ENCODE measurements at places on chromosomes 5 and 9. TPM values are rescaled to one million over a fixed set of nuclear protein-coding genes. Genes with fewer than 3 reads are reported as not detected.

MARVELD2 gene
- total RNA-seq: 1.7 TPM

PCDHGA12 gene
- total RNA-seq: 2.8 TPM

ARSI gene
- total RNA-seq: 0.10 TPM

TAS2R1 gene
- total RNA-seq: not detected

RPS14 gene
- 3,565 TPM for total RNA-seq

GRCh38 chr5:10579536-10580521, 16.0 kb downstream of the ANKRD33B start:
- DNase-seq: peak; percentile 69

DNA sequence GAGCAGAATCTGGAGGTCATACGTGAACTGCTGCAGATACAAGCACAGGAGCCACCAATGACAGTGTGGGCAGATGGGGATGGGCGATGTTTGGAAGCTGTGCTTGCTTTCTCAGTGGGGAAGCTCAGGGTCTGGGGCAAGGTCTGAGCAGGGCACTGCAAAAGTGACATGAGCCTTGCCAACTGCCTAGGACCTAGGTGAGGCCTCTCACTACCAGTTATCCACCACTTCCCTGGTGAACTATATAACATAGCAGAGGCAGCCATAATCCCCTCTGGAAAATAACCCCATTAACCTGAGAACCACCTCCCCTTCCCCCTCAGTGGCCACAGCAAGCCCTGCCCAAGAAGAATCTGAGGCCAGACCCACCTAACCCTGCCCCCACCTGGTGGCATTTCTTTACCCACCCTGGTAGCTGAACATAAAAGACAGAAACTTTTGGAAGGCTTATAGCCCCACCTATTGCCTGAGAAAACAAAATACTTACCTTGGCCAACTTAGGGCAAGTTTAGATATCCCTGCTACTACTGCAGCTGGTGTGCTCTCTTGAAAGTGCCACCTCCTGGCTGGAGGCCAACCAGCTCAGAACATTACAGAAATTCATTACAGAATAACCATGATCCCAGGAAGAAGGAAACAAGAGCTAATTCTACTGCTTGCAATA, 18.8 kb upstream of the SPEF2 start:
- no peak for DNase-seq

DNA sequence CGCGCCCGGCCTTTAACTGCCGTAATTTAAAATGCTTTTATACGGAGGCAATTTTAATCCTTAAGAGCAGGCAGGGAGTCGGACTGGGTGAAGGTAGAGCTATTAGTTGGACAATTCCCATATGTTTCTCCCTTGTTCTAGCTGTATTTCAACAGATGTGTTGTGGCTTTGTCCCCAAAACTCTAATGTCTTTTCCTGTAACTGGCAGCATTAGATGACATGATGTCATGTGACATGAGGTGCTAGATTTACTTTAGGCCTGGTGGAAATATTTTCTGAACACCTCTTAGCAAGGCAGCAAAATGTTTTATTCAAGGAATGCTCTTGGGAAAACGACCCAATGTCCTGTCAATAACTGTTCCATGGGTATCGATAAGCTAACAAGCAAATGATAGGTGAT, 8.5 kb downstream of the MYO10 start:
- no peak for DNase-seq

- DNase-seq: no peak
These were observed 272.7 kb upstream of the RGMB start for GRCh38 chr5:98500811-98501210.

GRCh38 chr5:113163328-113163727, 186.7 kb downstream of the DCP2 start:
- DNase-seq: no peak

DNA sequence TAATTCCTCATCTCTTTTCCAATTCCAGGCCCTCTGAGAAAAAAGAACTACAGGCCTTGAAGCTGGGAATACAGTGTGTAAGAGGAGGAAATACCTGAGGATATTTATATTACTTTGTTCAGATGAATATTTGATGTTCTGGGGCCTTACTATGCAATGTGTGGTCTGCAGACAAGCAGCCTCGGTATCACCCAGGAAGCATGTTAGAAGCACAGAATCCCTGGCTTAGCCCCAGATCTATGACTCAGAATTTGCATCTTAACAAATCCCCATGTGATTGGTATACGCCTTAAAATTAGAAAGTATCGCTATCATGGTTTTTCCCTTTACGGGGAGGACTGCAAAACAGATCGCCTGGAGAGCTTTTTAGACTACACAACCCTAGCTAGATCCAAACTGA, 121.0 kb downstream of the JAKMIP2 start:
- no peak for DNase-seq

DNA sequence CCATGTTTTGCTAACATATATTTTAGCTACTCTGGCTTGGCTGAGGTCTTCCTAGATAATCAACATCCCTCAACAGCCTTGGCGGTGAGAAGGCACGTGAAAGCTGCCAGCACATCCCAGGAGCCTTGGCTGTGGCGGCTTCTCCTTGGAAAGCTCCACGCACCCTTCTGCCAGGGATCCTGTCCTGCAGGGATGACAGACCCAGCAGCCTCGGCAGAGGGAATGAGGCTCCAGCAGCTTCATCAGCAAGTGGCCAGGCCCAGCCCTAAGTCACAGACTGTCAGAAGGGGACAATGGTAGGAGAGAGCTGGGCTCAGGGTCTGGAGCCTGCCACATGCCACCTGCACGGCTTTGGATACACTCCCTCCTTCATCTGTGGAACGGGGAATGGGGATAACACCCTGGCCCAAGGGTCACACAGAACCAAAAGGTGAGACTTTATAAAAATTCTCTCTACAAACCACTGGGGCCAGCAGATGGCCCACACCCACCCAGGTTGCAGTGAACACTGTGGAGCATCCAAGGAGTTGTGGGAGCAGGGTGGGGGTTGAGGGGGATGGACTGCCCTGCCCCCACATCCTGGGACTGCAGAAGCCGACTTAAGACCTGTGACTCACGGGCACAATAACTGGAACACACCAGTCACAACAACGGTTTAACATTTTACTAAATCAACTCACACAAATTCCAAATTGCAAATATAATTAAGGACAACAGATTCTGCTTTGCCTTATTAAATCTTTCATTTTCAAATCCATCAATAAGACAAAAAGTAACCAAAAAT, 65.1 kb downstream of the MACROH2A1 start:
- DNase-seq: no peak

DNA sequence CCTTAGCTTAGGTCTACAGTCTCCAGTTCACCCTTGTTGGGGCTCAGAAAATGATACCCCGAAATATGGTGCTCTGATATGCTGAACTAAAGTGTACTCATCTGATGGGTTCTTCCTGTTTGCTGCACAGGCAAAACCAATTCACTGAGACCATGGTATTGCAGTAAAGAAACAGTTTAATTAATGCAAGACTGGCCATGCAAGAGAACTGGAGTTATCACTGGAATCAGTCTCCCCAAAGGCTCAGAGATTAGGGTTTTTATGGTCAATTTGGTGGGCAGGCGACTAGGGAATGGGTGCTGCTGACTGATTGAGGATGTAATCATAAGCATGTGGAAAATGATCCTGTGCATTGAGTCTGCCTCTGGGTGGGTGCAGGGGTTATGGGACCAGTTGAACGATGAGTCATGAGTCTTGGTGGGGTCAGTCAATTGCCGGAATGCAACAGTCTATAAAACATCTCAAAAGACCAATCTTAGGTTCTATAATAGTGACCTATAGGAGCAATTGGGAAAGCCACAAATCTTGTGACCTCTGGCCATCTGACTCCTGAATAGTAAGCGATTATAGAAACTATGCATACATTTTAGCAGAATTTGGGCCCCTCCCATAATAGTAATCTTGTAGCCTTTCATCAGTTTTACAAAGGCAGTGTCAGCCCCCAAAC, 113.0 kb upstream of the ANKRD55 start:
- DNase-seq: no peak

DNA sequence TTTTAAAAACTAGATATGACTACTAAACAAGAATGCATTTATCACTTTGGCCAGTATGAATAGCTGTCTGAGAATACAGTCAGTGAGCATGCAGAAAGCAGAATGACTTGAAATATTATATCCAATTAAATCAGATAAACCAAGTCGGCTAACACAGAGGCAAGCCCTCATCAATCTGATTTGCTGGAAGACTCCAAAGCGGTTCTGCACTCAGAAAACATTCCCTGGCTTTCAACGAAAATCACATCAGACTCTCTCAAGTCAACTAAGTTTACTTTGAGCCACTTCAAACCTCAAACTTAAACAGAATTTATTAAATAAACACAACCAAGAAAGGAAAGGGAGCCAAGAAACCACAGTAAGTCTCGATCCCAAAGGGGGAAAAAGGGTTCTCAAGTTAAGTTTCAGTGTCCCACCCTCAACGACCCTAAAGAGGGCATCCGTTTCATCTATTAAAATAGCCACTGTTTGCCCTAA, 1.4 kb downstream of the MYO10 start:
- no peak for DNase-seq

Measured in B cell (primary cell).